ENCODE measurements at places on chromosomes 6 and 20.

- DNase-seq = peak; percentile 62
Measured at GRCh38 chr6:30686908-30687658, 638 bp upstream of the PPP1R18 start.

DNA sequence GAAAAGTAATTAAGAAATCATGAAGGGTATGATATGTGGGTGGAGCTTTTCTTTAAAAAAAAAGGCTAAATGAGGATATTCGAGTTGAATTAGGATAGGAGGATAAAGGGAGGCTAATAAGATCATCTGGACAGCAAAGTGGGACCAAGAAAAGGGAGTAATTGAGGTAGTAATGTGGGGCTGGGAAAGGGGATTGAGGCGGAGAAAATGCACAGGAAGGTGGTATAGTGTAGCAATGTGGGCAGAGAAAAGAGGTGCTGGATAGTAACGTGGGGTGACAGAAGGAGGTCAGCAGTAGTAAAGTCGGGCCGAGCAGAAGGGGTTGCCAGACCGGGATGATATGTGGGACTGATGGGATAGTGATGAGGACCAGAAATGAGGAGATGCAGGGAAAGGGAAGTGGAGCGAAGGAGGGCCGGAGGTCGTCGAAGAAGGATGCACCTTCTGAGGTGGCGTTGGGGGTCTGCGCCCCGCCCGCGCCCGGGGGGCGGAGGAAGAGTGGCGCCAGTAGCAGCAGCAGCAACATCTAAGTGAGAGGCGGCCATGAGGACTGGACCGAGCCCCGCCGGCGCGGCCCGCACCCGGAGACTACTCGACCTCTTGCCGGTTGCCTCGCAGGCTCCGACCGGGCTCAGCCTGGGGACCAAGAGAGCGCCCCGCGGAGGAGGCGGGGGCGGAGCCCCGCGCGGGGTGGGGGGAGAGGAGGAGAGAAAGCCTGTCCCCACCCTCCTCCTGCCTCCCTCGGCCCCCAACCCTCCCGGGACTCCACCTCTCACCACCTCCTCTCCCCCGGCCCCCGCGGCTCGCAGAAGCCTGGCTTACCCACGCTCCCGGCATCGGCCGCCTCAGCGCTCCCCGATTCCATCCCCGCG, 887 bp downstream of the GABBR1 start:
- no peak for DNase-seq

GRCh38 chr6:170149681-170150589, 140.9 kb downstream of the DLL1 start:
- no peak for DNase-seq

- DNase-seq = no peak
Measured at GRCh38 chr20:62506087-62506486, 30.3 kb upstream of the GATA5 start.
